ENCODE measurements at places on chromosomes 12 and 14.

DNA sequence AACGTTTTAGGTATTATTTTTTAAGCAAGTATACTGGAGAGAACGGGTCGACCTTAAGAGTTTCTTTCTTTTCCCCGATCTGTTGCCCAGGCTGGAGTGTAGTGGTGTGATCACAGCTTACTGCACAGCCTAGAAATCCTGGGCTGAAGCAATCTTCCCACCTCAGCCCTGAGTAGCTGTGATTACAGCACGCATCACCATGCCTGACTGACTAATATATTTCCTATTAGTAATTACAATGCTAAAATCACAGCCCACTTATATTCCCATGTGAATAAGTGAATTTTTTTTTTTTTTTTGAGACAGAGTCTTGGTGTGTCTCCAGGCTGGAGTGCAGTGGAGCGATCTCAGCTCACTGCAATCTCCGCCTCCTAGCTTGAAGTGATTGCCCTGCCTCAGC lies 50.4 kb downstream of the DICER1 start:
- DNase-seq = no peak

DNA sequence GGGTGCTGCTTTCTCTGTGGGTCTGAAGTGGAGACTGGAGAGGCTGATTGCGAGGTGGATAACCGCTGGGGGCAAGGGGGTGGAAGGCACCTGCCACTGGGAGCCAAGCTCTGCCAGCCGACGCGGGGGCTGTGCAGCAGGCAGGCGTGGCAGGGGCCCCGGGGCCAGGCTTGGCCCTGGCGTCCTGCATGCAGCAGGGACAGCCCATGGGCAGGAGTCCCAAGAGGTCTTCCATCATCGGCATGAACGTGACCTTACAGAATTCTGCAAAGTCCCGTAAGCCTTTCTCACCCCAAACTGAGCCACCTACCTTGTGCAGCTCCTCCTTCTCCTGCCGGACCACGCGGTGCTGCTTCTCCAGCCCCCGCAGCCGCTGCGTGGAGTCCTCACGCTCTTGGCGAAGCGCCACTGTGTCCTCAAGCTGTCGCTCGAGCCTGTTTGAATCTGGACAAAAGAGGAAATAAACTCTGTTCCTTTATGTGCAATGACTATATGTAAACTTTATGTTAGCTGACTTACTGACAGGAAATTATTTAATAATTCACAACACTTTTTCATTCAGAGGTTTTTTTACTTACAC lies 51.3 kb downstream of the AMN start:
- no peak for DNase-seq

DNA sequence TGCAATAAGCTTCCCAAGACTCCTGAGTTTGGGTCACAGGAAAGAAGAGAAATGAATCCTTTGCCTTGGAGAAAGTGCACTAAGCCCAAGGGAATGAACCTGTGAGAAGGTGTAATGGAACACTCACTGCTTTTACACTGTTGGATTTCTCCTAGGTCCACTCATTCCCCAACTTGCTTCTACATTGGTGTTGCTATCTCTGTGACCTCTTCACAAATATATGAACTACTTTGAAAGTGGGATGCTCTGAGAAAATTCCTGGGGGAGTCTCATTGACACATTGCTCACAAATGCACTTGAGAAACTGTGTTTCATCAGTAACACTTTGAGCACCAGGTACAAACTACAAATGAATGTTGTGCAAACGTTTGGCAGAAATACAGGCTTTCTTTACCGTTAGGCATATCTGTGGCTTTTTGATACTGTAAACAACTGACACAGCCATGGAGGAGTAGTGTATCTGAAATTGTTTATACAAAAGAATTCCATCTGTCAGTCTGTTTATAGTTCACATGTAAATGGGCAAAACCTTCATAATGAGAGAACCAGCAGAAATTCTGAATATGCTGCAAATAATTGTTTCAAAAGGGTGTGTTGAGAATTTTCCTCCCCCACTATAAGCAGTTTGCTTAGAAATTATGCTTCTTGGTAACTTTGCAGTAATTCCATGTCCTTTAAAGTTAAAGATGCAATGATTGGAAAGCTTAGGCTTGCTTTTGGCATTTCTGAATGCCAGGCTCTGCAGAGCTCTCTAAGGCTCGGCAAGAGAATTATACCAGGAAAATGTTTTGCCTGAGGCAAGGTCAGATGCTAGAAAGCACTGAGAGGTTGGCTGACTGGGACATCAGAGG lies 348.5 kb upstream of the DDHD1 start:
- no peak for DNase-seq

- no peak for DNase-seq
Measured at GRCh38 chr14:93104961-93105360, 10.8 kb downstream of the ITPK1 start.

GRCh38 chr14:40989260-40989659 lies 617.4 kb upstream of the LRFN5 start:
- DNase-seq = no peak

- DNase-seq = no peak
Measured at GRCh38 chr12:3381059-3382047, 109.7 kb upstream of the PRMT8 start.

DNA sequence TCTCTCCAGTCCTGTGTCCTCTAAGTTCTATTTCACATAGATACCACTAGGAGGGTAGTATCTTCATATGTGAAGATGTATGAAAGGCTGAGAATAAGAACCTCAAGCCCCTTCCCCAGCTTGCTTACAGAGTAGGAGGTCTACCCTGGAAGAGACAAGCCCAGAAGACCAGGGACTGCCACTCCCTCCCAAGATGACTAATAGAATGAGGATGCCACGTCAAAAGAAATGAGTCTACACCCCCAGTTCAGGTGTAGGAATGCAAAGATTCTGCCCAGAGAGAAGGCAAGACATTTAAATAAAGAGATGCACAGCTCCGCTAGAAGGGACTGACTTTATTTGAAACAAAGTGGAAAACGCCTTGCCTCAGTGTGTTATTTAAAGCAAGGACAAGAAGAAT lies 1006.0 kb upstream of the USP15 start:
- no peak for DNase-seq

- DNase-seq = no peak
Measured at GRCh38 chr12:94599189-94599588, 51.2 kb downstream of the TMCC3 start.

- no peak for DNase-seq
Measured at GRCh38 chr12:42969355-42969754, 379.8 kb upstream of the PRICKLE1 start.

- peak; percentile 70 for DNase-seq
Measured at GRCh38 chr12:92649511-92650227, 53.1 kb upstream of the PLEKHG7 start.
